NCI-H146 (cell line): ENCODE measurements at places on chromosomes 11 and 22.

DNA sequence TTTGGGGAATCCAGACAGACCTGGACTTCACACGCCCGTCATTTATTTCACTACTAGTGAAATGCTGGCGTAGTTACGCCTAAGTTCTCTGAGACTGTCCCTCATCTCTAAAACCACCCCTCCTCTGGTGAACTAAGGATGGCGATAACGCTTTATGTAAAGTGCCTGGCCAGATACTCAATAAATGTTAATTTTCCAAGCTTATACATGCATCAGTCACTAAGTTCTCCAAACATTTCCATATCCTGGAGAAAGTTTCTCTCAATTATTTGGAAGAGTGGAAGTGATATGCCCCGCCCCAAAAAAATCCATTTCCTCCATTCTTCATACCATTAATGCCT lies 1.1 kb upstream of the FBXO3 start:
- DNase-seq = no peak

DNA sequence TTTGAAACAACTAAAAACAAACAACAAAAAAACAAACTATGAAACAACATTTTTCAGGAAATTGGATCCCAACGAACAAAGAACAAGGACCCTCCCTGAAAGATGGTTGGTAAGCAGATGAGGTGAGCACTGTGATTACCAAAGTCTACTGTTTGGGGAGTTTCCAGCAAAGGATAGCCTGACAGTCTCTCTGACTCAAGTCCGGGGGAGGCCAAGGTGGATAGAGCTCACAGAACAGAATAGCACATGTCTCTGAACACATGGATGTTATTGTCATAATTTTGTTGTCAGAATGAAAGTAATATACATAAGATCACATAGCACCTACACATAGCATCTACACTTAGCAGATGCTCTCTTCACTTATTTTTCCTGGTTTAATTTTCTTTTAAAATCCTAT lies 501.3 kb upstream of the TENM4 start:
- no peak for DNase-seq

- no peak for DNase-seq
Observed at GRCh38 chr11:64156235-64157011, 9.5 kb downstream of the MACROD1 start.

DNA sequence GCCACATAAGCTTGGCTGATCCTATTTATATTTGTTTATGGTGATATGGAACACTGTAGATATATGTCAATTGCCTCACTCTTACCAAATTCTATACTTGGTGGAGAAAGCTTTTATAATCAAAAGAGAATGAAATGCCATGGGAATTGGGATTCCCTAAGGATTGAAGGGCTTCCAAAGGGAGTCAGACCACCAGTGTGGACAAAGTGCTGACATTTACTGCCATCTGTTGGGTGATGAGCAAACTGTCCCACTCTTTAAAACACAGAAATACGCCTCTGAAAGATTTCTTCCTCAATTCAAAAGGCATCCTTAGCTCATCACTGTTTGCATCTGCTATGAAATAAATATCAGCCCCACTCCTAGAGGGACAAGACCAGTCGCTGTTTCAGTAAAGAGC lies 7.1 kb downstream of the SLC1A2 start:
- DNase-seq = no peak

DNA sequence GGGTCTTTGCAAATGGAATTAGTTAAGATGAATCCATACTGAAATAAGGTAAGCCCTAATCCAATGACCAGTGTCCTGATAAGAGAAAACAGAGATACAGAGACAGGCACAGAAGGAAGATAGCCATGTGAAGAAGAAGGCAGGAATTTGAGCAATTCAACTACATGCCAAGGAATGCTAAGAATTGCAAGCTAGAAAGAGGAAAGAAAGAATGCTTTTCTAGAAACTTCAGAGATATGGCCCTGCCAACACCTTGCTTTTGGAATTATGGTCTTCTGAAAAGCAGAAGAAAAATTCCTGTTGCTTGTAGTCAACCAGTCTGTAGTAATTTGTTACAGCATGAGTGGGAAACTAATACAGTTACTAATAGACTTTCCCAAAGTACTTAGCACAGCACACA lies 111.3 kb downstream of the SLC17A6 start:
- no peak for DNase-seq

DNA sequence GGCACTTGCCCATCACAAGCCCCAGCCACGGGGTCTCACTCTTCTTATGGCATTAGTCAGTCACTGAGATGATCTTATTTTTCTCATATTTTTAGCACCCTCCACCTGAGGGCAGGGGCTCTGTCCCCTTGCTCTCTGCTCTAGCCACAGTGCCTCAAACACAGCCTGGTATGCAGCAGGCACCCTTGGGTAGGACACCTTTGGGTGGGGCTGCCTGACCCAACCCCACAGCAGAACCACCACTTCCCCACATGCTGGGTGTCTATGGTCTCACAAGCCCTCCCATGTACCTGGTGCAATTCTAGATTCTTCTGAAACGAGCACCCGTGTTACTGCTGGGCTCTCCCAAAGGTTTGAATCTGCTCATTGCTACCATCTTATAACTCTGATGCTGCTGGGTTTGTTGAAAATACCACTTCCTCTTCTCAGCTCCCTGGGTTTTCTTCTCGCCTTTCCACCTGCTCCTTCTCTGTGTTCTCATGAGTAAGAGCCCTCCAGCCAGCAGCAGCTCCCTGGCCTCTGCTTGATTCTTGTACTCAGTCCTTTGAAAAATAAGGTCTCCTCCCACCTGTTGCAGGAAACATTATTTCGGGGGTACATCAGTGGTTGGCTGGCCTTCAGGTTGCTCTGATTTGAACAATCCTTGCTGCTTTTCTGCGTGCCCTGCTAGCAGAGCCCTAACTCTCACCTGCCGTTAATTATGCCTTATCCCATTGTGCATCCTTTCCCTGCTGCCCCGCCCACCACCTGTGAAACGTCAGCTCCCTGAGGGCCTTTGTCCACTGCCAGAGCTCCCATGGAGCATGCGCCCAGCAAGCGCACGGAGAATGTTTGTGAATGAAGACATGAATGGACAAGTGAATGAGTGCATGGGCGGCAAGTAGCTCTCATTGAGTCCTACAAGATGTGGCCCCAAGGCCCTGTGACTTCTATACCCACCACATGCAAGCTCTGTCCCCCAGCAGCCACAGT lies 1181.6 kb downstream of the TBC1D22A start:
- DNase-seq = peak; percentile 92

- DNase-seq = no peak
Observed at GRCh38 chr11:17691550-17691949, 27.8 kb upstream of the MYOD1 start.

GRCh38 chr11:118660681-118661424 lies 18.6 kb downstream of the TREH start:
- DNase-seq = peak; percentile 34

DNA sequence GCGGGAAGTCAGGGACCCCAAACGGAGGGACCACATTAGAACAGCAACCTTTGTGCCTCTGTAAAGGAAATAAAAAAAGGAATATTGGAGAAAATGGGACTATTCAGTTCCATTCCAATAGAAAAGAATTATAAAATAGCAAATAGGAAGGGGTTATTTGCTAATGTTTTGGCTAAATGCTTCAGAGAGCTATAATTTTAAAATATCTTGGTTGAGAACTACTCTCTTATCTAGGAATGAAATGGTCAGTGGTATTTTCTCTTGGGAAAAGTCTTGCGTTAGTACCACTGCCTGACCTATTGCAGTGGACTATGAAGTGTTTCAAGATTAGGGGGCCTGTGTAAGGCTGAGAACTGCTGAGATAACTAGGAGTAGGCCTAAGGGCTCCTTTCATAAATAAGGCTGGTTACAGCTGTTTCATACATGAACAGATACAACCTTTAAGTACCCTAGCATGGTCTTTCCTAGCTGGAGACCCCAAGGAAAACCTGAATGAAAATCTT lies 6.9 kb upstream of the WEE1 start:
- no peak for DNase-seq

DNA sequence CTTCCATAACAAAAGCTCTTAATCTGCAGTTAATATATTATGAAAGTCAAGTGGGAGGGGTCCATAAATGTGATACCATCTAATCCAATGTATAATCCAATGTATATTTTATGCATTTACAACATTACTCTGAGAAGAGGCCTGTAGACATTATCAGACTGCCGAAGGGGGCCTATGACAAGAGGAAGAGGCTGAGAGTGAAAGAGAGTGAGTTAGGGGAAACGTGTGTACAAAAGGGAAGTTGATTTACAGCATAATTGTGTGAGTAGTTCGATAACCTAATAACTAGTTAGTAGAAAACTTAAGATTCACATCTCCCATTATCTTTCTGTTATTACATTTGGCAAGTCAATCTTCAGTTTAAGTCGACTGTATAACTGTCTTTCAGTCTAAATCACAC lies 86.6 kb downstream of the DDX10 start:
- DNase-seq = no peak

DNA sequence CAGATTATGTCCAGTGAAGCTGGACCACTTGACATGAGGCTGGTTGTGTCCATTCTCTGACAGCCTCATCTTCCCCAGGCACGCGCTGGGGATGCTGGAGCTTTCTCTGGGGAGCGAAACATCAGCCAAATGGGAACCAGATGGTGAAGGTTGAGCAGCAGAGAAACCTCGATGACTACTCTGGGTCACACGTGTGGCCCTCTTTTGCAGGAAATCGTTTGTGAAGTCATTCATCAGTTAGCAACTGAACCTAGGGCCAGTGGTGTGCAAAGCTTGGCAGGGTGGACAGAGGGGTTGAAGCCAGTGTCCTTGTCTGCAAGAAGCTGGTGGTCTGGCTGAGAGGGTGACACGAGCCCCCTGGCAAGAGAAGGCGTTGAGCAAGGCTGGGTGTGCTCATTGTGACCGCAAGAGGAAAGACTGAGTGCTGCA lies 109.8 kb downstream of the ZBTB16 start:
- DNase-seq = no peak

- no peak for DNase-seq
Observed at GRCh38 chr22:26485806-26486390, 2.2 kb downstream of the SRRD start.

DNA sequence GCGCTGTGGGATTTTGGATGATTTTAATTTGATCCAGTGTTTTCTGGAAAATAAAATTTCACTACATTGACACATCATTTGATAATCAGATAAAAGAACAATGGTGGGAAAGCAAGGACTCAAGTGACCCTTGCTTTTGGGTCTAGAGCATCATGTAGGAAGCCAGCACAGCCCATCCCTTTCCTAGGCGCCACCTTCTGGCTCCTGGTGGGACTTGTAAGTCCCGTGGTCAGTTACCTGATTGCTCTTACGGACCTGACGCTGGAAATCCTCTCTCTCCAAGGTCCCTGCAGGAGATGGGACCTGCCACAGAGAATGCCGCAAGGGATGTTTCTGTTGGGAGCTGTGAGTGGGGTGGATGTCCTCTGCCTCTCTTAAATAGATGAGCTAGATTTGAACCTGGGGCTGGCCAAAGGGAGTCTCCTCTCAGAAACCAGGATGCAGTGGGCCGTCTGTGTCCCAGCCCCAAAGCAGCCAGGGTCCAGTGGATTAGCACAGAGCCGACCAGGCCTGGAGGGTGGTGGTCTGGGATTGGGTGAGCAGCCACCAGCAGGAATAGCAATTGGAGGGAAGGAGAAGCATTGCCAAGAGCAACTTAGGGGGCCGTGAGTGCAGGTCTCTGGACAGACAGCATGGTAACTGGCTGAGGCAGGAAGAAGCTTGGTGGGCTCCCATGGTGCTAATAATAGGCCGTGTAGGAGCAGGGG lies 21.7 kb downstream of the TIMP3 start:
- DNase-seq = peak; percentile 31

DNA sequence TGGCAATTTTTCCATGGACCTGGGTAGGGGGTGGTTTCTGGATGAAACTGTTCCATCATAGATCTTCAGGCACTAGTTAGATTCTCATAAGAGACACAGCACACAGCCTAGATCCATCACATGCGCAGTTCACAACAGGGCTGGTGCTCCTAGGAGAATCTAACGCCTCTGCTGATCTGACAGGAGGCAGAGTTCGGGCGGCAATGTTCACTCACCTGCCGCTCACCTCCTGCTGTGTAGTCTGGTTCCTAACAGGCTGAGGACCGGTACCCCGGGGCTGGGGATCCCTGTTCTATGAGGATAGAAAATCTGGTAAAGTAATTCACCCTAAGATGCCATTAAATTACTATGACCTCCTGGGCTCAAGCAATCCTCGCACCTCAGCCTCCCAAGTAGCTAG lies 318.0 kb downstream of the KIRREL3 start:
- no peak for DNase-seq

DNA sequence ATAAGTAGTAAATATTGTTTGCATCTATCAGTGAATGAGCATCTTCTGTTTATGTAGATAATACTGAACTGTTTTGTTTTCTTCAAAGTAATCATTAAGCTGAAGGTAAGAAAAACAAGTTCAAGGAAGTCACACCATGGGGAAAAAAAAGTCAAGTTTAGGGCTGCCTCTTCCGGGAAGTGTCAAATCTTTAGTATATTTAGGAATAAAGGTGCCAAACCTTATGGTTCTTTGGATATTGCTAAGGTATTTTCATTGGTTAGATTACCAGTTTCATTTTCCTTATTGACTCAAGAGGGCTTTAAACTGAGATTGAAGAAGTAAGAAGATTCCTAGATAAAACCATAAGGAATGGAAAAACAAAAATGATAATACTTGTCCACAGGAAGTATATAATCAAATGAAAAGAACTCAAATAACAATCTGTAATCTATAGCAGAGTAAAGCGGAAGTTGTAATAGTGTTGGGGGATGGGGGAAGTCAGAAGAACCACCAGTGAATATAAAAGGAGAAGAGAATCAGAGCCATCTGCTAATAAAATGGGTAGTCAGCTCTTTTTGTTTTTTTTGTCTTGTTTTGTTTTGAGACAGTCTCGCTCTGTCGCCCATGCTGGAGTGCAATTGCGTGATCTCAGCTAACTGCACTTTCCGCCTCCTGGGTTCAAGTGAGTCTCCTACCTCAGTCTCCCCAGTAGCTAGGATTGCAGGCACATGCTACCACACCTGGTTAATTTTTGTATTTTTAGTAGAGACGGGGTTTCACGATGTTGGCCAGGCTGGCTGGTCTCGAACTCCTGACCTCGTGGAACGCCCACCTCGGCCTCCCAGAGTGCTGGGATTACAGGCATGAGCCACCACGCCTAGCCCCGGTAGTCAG lies 2.3 kb downstream of the ATM start:
- no peak for DNase-seq

DNA sequence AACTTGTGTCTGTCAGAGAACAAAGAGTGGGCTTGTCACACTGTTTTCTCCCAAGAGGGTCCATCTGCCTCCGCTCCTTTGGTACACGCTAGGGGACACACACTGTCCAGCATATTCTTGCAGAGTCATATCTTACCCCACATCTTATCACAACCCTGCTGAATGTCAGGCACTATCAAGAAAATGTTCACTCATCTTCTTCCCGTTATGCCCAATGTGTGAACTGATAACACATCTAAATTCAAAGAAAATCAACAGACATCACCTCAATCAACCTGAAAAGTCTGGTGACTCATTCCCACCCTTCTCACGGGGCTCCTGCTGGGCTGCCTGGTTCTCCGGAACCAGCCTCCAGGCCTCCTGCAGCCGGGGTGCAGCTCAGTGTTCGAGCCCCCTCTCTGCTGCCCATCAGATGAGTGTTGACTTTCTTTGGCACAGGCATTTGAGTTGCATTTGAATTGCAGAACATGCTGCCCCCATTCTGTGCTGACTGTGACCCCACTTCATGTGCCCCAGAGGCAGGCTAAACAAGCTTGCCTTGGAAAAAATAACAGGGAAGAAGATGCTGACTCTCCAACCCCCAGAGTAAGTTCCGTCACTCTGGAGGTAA lies 19.4 kb downstream of the GRAP2 start:
- DNase-seq = no peak

GRCh38 chr22:37484480-37485394 lies 1.4 kb downstream of the MFNG start:
- DNase-seq = no peak
